ENCODE measurements at places on chromosomes 16 and 17. TPM values are rescaled to one million over a fixed set of nuclear protein-coding genes. Genes with fewer than 3 reads are reported as not detected.

DNA sequence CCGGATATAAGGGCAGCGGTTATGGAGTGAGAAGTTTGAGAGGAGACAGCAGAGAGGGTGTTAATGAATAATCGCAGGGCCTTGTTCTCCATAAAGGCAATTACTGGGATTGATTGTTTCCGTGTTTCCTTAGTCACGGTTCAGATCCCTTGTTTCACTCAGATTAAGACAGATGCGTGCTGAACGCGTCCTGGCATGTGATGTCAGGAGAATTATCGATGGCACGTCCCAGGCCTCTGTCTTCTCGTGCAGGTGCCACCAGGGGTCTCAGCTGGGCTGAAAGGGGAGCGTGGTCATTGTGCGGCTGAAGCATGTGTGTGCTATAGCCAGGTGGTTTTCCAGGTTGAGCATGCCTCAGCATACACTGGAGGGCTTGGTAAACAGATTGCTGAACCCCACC lies 142.4 kb upstream of the NOL11 start:
- DNase-seq = no peak

GRCh38 chr17:50270435-50271362 lies 3.6 kb upstream of the TMEM92 start:
- DNase-seq = no peak

DNA sequence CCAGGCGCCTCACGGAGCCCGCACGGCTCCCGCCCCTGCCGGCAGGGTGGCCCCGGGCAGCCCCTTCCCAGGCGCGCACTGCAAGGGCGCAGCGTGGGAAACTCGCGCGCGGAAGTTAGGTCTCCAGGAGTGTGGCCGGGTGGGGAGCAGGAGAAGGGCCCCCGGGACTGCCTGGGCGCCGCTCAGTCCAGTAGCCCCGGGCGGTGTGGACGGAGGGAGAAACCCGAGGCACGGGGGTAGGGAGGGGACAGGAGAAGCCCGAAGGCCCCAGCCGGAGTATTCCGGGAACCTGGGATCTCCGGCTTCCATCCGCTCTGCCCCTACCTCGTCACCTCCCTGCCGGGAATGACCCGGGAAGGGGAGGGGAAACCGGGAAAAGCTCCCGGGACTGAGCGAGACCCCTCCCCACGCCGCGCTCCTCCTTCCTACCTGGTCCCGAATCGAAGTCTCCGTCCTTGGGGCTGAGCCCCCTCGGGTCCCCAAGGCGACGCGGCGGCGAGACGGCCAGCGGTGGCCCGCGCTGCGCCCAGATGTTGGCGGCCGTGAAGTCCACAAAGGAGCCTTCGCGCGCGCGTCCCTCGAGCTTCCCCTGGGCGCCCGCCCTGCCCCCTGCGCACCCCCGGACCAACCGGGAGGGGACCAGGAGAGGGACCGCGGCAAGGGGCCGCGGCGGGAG lies 418 bp downstream of the SOCS3 start:
- no peak for DNase-seq

- no peak for DNase-seq
Measured at GRCh38 chr17:80499560-80499959, 23.2 kb upstream of the NPTX1 start.

The LDHD gene
- 9.0 TPM for polyA plus RNA-seq

The TELO2 gene
- 34.8 TPM for polyA plus RNA-seq

- no peak for DNase-seq
Measured at GRCh38 chr17:17082878-17083277, 40.6 kb downstream of the MPRIP start.

The CASKIN1 gene
- polyA plus RNA-seq = 17.2 TPM

- peak; percentile 73 for DNase-seq
Measured at GRCh38 chr17:43562679-43563599, 16.8 kb upstream of the ETV4 start.
